ENCODE measurements at places on chromosomes 13 and 19.

DNA sequence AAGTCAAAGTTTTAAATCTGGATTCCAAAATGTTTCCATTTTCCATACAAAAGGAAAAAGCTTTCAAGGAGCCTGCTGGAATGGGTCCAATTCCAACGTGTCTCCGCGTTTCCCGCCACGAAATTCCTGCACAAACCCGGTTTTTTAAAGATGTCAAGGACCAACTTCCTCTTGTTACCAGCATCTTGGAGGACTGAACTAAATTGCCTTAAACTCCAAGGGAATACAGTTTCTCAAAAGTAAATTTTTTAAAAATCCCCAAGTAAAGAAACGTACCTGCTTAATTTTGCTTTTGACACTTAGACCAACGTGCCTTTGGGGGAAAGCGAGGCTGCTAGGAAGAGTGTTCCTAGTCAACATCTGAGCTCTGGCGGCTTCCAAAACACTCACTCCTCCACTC lies 12.3 kb upstream of the SOX1 start:
- no peak for DNase-seq

- DNase-seq, result no peak
Measured at GRCh38 chr13:74068471-74068870, 65.7 kb downstream of the KLF12 start.

DNA sequence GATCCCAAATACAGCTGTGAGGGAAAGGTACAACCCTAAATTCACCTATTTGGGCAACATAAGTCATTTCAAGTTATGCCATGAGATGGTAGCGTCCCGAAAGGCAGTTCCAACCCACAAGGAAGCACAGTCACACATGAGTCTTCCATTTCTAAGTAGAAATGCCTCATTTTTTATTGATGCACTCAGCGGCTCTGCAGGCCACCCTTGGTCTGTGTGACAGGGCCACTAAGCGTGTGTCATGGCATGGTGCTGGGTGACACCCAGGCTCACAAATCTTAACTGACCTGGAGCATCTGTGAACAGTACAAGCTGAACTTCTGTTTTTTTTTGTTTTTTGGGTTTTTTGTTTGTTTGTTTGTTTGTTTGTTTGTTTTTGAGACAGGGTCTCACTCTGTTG lies 15.1 kb downstream of the RAB20 start:
- DNase-seq, result no peak

GRCh38 chr13:95083758-95084157 lies 217.5 kb downstream of the ABCC4 start:
- DNase-seq, result no peak

GRCh38 chr13:46173656-46174055 lies 8.3 kb downstream of the LCP1 start:
- no peak for DNase-seq

Measured in stimulated activated CD8-positive, alpha-beta memory T cell treated with anti-CD3 and anti-CD28 coated beads, Interleukin-12 subunit alpha, Interleukin-12 subunit beta, amount 100 ng/mL, for 4 hours (primary cell).